Fibroblast of skin of left biceps (primary cell): ENCODE measurements at places on chromosomes 11 and 22.

- DNase-seq: no peak
Observed at GRCh38 chr11:789943-790342, at the start of gene CEND1. CEND1 (minus strand) TSS chr11:790090; CDS start chr11:788576, 1,514 bp downstream.

DNA sequence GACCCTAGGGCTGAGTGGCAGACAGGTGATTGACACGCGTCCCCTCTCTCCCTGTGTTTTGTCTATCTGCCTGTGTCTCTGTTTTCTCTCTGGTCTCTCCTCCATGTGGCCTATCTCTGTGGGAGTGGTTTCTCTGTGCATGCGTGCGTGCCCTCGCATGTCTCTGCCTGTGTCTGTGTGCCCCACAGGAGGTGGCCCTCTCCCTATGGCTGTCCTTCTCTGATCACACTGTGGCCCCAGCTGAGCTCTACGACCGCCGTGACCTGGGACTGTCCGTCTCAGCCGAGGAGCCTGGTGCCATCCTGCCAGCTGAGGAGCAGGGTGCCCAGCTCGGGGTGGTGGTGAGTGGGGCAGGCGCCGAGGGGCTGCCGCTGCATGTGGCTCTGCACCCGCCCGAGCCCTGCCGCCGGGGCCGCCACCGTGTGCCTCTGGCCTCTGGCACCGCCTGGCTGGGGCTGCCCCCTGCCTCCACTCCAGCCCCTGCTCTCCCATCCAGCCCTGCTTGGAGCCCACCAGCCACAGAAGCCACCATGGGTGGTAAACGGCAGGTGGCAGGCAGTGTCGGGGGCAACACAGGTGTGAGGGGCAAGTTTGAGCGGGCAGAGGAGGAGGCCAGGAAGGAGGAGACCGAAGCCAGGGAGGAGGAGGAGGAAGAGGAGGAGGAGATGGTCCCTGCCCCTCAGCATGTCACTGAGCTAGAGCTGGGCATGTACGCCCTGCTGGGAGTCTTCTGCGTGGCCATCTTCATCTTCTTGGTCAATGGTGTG, 11.6 kb downstream of the TMEM132A start:
- DNase-seq: no peak

- no peak for DNase-seq
Observed at GRCh38 chr11:3099178-3099577, 42.0 kb upstream of the CARS1 start.

DNA sequence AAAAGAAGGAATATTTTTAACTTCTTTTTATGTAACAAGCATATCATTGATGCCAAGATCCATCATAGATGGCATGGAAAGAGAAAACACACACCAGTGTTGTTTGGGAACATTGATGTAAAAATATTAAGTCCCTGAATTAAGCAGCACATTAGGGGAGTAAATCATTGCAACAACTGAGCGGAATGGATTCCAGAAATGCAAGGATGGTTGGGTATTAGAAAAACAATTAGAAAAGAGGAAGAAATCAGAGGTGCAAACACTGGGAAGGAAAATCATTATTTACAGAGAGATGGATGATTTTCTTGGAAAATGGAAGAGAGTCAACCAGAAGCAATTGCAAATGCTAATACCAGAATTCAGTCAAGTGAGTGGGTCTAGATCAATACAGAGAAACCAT, 8.1 kb downstream of the SMIM38 start:
- DNase-seq: no peak

DNA sequence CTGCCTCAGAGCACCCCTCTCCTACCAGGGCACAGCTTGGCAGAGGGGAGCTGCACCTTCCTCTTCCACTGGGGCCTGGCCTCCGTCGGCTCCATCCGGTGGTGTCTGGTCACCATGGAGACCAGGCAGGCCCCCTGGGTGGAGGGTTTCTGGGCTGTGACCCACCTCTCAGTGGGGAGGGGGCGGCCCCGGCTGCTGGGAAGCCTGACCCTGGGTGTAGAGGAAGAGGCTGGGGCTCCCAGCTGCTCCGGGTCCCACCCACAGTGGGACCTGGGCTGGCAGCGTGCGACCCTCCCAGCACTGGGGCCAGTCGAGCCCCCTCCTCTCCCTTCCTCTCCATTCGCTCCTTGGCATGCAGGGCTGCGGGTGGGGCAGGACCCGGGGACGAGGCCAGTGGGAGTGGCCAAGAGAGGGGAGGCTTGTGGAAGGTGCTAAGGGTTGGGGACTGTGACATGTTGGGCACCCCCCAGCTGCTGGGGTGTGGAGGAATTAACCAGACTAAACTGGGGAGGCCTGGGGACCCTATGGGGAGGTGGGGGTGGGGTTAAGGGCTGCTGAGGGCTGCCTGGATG, 46.8 kb downstream of the BRSK2 start:
- no peak for DNase-seq

- DNase-seq: no peak
Observed at GRCh38 chr11:21582791-21583190, 610.1 kb upstream of the ANO5 start.

DNA sequence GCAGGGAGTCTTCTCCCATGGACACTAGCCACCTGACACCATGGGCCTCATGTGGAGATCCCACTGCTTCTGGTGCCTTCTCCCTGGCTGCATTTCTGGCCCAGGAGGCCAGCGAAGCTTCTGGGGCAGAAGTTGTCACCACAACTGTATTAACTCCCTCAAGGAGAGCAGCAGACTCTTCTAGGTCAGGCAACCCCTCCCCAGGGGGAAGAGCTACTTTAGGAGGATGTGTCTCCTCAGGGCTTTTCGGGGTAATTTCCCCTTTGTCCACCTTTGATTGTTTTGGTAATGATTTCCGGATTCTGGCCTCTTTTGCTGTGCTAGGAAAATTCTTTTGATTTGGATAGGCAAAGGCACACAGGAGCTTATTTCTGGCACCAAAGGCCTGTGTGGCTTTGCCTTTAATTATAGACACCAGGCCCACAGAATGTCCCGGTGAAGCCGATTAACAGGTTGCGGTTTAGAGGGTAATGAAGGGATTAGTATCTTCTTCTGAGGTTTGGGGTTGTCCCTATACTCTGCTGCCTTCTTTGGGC, 8.9 kb upstream of the UCP2 start:
- no peak for DNase-seq

DNA sequence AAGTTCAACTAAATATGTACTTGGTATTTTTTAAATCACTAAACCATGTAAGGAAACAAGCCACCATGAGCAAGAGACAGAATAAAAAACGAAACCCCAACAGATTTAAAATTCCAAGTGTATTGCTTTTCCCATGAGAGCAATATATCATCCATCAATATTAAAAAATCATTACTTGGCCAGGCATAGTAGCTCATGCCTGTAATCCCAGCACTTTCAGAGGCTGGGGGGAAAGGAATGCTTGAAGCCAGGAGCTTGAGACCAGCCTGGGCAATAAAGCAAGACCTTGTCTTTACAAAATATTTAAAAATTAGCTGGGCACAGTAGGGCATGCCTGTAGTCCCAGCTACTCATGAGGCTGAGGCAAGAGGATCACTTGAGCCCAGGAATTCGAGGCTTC, 190.8 kb downstream of the TTC28 start:
- DNase-seq: no peak

DNA sequence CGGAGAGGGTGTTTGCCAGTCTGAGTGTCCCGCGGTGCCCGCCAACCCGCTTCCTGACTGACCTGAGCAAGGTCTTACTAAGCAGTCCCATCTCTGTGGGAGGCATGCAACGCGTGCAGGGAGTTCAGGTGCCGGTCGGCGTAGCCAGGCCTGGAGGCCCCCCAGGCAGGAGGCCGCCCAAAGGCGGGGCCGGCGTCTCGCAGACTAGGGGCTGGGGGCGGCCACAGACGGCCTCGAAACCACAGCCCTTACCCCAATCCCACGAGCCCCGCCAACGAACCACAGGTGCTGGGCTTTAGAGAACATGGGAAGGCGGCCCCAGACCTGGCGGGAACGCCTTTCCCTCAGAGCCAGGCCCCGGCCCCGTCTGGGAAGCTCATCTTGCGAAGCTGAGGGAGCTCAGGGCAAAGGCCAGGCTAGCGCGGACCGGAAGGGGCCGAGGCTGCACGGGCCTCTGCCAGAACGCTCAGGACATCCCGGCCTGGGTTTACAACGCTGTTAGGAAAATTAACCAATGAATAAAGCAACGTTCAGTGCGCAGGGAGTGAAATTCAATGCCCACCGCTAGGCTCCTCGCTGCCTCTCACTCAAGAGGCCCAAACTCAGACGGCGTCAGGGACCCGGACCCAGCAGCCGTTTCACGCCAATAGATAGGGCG, 2.1 kb upstream of the MTFP1 start:
- no peak for DNase-seq

DNA sequence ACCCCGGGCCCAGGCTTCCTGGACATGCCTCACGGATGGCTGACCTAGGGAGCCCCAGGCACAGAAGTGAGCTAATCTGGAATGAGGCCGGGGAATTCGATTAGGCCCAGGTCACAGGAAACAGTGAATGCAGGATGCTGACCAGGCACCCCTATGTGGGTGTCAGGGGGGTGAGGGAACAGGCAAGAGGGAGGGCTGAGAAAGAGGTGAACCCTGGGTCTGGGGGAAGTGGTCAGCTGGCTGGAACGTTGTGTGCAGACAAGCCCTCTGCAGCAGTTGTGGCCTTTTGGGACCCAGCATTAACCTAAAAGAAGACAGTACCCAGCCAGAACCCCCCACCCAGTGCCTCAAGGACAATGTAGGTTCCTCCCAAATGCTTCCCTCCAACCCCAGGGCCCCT, 8.1 kb downstream of the SERHL2 start:
- DNase-seq: no peak
